ENCODE measurements at places on chromosomes 7 and 10. TPM values are rescaled to one million over a fixed set of nuclear protein-coding genes. Genes with fewer than 3 reads are reported as not detected.
A peak's percentile ranks its signal among the peaks of the same experiment; 100 is the strongest.

TRIM4 gene
- total RNA-seq, result 22.3 TPM

CALML5 gene
- not detected for total RNA-seq

IFIT1 gene
- total RNA-seq, result 1.0 TPM

AFAP1L2 gene
- total RNA-seq, result 3.9 TPM

TRIM74 gene
- total RNA-seq, result 2.1 TPM

LIPK gene
- total RNA-seq, result not detected

FAM24A gene
- not detected for total RNA-seq

DNA sequence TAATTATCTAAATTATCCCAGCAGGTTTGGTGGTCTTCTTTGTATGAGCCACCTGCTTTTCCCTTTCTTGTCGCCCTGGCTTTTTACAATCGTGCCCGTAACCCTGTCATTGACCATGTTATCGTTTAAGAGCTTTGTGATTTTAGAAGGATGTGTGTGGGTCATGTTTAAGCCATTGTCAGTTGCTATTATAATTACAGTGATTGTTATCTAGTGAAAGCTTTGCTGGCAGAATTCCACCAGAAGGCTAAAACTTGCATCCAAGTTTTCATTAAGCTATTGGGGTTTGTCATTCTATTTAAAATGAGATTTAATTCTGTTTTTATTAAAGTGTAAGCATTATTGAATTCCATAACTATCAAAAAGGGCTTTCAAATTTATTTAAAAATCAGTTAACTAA lies 354.2 kb upstream of the TMEM229A start:
- no peak for DNase-seq

GRCh38 chr10:105950410-105950809 lies 1214.1 kb downstream of the SORCS1 start:
- peak; percentile 68 for DNase-seq

GRCh38 chr7:18180685-18181084 lies 153.0 kb upstream of the PRPS1L1 start:
- DNase-seq, result no peak

GRCh38 chr10:29345144-29345909 lies 56.5 kb downstream of the LYZL1 start:
- no peak for DNase-seq

- DNase-seq, result no peak
These were observed 16.2 kb downstream of the FGFBP3 start for GRCh38 chr10:91893051-91893450.

- no peak for DNase-seq
These were observed 48.1 kb downstream of the WIPF3 start for GRCh38 chr7:29854257-29854938.

All from activated CD4-positive, alpha-beta T cell treated with anti-CD3 and anti-CD28 coated beads, Interleukin-2, amount 10 ng/mL, durations not matched to agents 24 days and 14 days (primary cell).